ENCODE measurements at places on chromosomes 3 and 15.

- no peaks in the 10 kb centered on the region for H3K36me3 ChIP-seq
- no peak for DNase-seq
- H3K27ac ChIP-seq: no peak overlapping the region
- H3K27me3 ChIP-seq: no peaks in the 10 kb centered on the region
- no peak overlapping the region for H3K4me3 ChIP-seq
Measured at GRCh38 chr3:105356988-105357387, 9.7 kb upstream of the ALCAM start.

- no peaks in the 10 kb centered on the region for H3K27me3 ChIP-seq
- no peak overlapping the region for H3K27ac ChIP-seq
- no peaks in the 10 kb centered on the region for H3K4me1 ChIP-seq
- no peak overlapping the region for H3K4me3 ChIP-seq
- no peak for DNase-seq
Measured at GRCh38 chr15:65512807-65513416, 4.6 kb downstream of the DPP8 start.

- H3K4me3 ChIP-seq: no peak overlapping the region
- DNase-seq: no peak
- no peaks in the 10 kb centered on the region for H3K4me1 ChIP-seq
- no peaks in the 10 kb centered on the region for H3K36me3 ChIP-seq
- H3K27me3 ChIP-seq: no peaks in the 10 kb centered on the region
Measured at GRCh38 chr15:42060797-42061196, 33.6 kb downstream of the PLA2G4D start.

DNA sequence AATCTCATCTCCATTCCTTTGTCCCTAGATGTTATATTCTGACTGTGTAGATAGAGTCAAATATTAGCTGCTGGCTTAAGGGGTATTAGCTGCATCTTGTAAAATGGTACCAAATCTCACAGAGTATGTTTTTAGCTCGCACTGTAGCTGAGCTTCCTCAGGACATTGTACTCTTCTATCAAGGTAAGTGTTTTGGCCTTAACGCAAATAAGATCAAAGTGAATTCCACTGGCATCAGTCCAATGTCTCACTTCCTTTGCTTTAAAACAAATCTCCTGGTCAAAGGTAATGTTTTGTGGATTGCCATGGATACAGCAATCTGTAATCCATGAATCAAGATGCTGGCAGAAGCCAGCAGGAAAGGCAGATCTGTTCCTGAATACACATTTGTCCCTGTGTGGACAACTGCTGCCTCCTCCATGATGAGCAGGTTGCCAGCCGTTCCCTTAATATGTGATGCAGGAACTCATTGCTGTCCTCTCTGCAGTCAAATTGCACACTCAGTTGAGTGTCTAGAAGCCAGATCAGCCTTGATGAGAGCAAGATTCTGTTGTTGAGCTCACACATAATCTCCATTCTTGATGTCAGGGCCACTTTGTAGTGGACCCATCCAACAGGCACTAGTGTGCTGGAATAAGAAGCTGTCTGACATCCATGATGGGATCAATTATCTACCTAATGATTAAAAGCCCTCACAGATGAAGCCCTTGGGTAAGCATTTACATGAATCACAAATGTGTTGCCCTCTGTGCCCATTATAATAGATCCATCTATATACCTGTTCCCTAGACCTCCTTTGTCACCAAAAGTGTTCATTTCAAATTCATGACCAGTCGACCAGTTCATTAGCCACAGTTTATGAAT is 96.6 kb upstream of the AGTR1 start:
- no peaks in the 10 kb centered on the region for H3K27me3 ChIP-seq
- no peak for DNase-seq
- no peak overlapping the region for H3K27ac ChIP-seq

GRCh38 chr3:56761887-56762651 is 39.7 kb downstream of the ARHGEF3 start:
- H3K27ac ChIP-seq: no peak overlapping the region
- no peak for DNase-seq
- H3K4me3 ChIP-seq: no peak overlapping the region

DNA sequence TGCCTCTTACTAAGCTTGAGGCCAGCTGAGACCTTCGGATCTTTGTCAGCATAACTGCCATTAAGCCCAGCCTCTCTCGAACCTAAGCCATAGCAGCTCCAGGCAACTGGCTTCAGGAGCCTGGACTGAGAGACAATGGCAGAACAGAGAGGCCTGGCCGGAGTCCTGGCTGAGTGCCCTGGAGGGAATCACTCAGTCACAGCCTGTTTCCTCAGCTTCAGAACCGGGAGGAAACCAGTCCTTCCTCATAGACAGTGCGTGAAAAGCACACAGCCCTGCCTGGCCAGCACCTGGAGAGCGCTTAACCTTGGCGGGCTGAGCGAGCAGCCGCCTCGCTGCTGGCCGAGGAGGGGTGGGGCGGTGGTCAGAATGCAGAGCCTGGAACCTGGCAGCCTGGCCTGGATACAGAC is 21.6 kb downstream of the RNU5B-1 start:
- H3K4me1 ChIP-seq: peaks cover 3% of the 10 kb centered on the region
- no peaks in the 10 kb centered on the region for H3K27me3 ChIP-seq
- no peak overlapping the region for H3K4me3 ChIP-seq
- no peak overlapping the region for H3K27ac ChIP-seq
- peaks cover 16% of the 10 kb centered on the region for H3K36me3 ChIP-seq
- DNase-seq: no peak

GRCh38 chr15:99426431-99427105 is 139.2 kb upstream of the MEF2A start:
- H3K27me3 ChIP-seq: no peaks in the 10 kb centered on the region
- no peak overlapping the region for H3K27ac ChIP-seq
- H3K36me3 ChIP-seq: no peaks in the 10 kb centered on the region
- H3K4me1 ChIP-seq: no peaks in the 10 kb centered on the region
- DNase-seq: no peak

GRCh38 chr15:52546031-52546751 is 17.5 kb upstream of the MYO5A start:
- no peak for DNase-seq
- no peak overlapping the region for H3K4me3 ChIP-seq
- no peaks in the 10 kb centered on the region for H3K27me3 ChIP-seq
- H3K36me3 ChIP-seq: peaks cover 6% of the 10 kb centered on the region

DNA sequence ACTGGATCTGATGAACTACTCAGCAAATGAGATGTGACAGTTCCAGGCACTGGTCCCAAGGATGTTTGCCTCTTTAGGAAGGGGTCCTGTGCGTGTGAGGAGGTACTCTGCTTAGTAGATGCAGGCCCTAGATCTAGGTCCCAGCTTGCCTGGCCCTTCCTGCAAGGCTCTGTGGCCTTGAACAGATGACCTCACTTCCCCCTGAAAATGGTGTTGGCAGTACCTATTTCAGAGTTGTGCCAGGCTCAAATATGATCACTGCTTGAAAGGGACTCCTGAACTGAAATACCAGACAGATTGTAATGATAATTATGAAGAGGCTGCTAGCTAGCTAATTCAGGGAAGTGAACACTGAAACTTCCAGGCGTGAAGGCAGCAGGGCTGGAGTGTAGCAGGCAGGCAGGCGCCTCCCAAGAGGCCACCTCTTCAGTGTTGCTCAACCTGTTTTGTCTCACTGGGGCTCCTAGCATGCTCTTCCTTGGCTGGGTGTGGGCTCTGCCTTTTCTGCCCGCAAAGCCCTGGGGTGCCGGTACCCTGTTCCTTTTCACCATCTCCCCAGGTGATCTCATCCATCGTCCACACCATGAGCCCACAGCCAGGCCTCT is 24.1 kb upstream of the CPNE9 start:
- H3K4me1 ChIP-seq: no peaks in the 10 kb centered on the region
- H3K27ac ChIP-seq: no peak overlapping the region
- no peaks in the 10 kb centered on the region for H3K27me3 ChIP-seq
- H3K4me3 ChIP-seq: no peak overlapping the region
- peaks cover 17% of the 10 kb centered on the region for H3K36me3 ChIP-seq
- no peak for DNase-seq

- H3K27ac ChIP-seq: no peak overlapping the region
- no peaks in the 10 kb centered on the region for H3K27me3 ChIP-seq
- DNase-seq: no peak
- H3K4me3 ChIP-seq: no peak overlapping the region
- peaks cover 3% of the 10 kb centered on the region for H3K4me1 ChIP-seq
Measured at GRCh38 chr3:8554696-8555095, 53.1 kb downstream of the LMCD1 start.

Measured in iPS DF 6.9 (cell line).